CD14-positive monocyte (primary cell): ENCODE measurements at places on chromosomes 5 and 9. TPM values are rescaled to one million over a fixed set of nuclear protein-coding genes. Genes with fewer than 3 reads are reported as not detected.

Gene AK3
- 2.3 and 3.7 TPM in 2 replicates for polyA plus RNA-seq

Gene MCC
- not detected for polyA plus RNA-seq

Gene C5orf34
- 0.17 TPM for polyA plus RNA-seq

Gene TSSK1B
- polyA plus RNA-seq: not detected in 2 replicates

Gene AHRR
- polyA plus RNA-seq: 0.06 and 0.15 TPM in 2 replicates

Gene BASP1
- 61.6 TPM for polyA plus RNA-seq

Gene OTP
- not detected for polyA plus RNA-seq

DNA sequence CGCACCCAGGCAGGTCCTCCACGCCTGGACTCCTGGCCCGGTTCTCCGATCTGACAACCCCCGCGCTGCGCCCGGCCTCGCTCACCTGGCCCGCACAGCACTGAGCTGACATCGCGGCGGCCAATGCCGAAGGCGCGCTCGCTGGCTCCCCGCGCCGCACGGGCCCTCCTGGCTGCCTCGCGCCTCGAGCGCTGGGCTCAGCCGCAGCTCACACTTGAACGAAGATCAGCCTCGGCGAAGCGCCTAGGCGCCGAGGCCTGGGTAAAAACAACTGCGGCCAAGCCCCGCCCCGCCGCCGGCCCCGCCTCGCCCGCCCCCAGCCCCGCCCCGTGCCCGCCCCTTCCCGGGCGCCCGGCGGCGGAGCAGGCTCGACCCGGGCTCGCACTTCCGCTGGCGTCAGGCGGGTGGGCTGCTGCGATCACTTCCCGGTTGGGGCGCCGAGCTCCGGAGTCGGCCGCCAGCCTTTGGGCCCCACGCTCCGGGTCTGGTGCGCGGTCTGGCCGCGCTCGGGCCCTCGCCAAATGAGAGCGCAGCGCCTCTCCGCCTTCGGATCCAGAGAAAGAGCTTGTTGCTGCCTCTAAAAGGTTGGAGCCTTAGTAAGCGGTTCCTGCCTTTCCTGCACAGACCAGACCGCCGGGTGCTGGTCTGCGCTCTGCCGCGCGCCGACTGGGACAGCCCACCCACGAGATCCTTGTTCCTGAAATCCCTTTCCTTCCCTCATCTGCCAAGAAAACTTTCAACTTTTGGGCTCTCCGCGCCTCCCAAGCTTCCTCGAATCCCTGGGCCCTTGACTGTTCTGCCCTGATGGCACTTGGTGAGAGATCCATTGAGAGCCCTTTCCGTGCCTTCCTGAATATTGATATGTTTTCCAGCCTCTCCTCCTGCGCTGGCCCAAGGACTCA is at the start of gene SERINC5:
Gene SERINC5 (minus strand): TSS at position 238 of the 902 bp plus-strand sequence. CDS start 126 bp downstream, at position 112.
- peak within 1 kb of the TSS; percentile 94 for H3K27ac ChIP-seq
- peak within 1 kb of the TSS; percentile 91 for H3K4me3 ChIP-seq

- H3K27ac ChIP-seq: no peak overlapping the region
- H3K4me1 ChIP-seq: peaks cover 18% of the 10 kb centered on the region
- H3K27me3 ChIP-seq: no peaks in the 10 kb centered on the region
- peaks cover 38% of the 10 kb centered on the region for H3K36me3 ChIP-seq
- H3K4me3 ChIP-seq: no peak overlapping the region
These were observed 18.8 kb downstream of the SRD5A1 start for GRCh38 chr5:6652025-6652424.

- H3K27me3 ChIP-seq: no peaks in the 10 kb centered on the region
- no peak overlapping the region for H3K4me3 ChIP-seq
- no peak for DNase-seq
- peaks cover 23% of the 10 kb centered on the region for H3K4me1 ChIP-seq
- H3K27ac ChIP-seq: no peak overlapping the region
These were observed 303.1 kb upstream of the PTGER4 start for GRCh38 chr5:40376566-40376965.

- DNase-seq: no peak
- H3K4me1 ChIP-seq: no peaks in the 10 kb centered on the region
- no peaks in the 10 kb centered on the region for H3K36me3 ChIP-seq
- H3K27ac ChIP-seq: no peak overlapping the region
These were observed 310.5 kb upstream of the KIF2A start for GRCh38 chr5:61995486-61995885.

DNA sequence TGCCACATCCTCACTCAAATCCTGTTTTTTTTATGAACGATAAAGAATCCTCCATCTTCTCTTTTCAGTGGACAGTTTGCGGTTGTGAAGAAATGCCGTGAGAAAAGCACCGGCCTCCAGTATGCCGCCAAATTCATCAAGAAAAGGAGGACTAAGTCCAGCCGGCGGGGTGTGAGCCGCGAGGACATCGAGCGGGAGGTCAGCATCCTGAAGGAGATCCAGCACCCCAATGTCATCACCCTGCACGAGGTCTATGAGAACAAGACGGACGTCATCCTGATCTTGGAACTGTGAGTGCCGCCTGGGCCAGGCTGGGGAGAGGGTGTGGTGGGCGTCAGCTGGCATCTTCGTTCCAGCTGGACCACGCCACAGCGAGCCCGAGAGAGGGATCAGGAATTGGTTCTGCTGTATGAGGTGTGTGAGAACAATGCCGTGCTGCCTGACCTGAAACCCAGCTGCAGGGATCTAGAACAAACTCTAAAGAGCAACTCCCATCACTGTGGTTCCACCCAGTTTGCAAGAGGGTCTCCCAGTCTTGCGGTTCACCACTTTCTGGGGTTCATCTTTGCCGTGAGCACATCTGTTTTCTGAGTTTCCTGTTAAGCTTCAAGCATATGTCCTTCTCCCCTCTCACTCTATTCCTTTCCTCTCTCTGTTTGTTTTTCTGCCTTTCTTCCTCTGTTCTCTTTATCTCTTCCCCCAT is 107.4 kb downstream of the DAPK1 start:
- H3K27ac ChIP-seq: no peak overlapping the region
- no peak overlapping the region for H3K4me3 ChIP-seq

DNA sequence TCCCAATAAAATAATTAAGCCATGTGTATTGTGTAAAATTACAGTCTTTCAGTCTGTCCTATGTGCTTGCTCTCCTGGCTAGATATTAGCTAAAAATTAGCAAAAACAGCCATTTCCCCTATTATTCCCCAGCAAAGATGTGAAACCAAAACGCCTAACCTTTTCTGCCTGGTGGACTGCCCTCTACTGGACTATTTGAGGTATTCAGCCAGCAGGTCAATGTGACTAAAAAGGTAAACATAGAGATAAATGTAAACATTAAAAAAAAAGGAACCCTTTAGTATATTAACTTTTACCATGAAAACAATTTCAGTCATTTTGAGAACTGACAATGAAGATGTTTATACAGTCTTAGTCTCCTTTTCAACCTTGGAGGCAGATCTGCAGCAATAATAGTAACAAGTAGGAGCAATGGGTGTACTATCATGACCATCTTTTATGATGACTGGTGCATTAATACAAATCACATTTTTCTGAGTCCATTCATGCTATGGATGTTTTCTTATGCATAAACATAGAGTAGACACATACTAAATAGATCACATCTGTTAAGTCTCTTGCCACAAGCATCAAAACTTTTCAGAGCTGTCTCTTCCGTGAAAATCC is 10.1 kb downstream of the ATG12 start:
- H3K4me1 ChIP-seq: no peaks in the 10 kb centered on the region
- no peak overlapping the region for H3K4me3 ChIP-seq
- no peak overlapping the region for H3K27ac ChIP-seq
- H3K36me3 ChIP-seq: peaks cover 65% of the 10 kb centered on the region
- H3K27me3 ChIP-seq: no peaks in the 10 kb centered on the region

- H3K27me3 ChIP-seq: peaks cover 13% of the 10 kb centered on the region
- no peak overlapping the region for H3K4me3 ChIP-seq
- H3K27ac ChIP-seq: no peak overlapping the region
- H3K36me3 ChIP-seq: no peaks in the 10 kb centered on the region
- peaks cover 38% of the 10 kb centered on the region for H3K4me1 ChIP-seq
- peak; percentile 25 for DNase-seq
These were observed 3.0 kb upstream of the CTSV start for GRCh38 chr9:97041898-97042297.

- H3K36me3 ChIP-seq: no peaks in the 10 kb centered on the region
- DNase-seq: no peak
- H3K27me3 ChIP-seq: no peaks in the 10 kb centered on the region
- H3K4me1 ChIP-seq: no peaks in the 10 kb centered on the region
- no peak overlapping the region for H3K4me3 ChIP-seq
These were observed 35.4 kb downstream of the GNG10 start for GRCh38 chr9:111696796-111697195.

DNA sequence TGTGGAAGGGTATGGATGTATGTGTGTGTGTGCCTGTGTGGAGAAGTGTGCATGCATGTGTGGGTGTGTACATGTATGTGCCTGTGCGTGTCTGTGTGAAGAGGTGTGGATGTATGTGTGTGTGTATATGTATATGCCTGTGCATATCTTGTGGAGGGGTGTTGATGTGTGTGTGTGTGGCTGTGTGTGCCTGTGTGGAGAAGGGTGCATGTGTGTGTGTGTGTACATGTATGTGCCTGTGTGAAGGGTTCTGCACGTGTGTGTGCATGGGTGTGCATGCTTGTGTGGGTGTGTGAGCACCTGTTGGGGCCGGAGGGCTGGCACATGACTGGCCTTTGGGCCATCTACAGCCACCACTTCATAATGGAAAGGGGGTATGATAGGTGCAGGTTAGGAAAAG is 291.4 kb downstream of the IRX2 start:
- no peaks in the 10 kb centered on the region for H3K36me3 ChIP-seq
- no peak for DNase-seq
- no peaks in the 10 kb centered on the region for H3K4me1 ChIP-seq

- H3K36me3 ChIP-seq: no peaks in the 10 kb centered on the region
- H3K27me3 ChIP-seq: no peaks in the 10 kb centered on the region
- no peak overlapping the region for H3K4me3 ChIP-seq
- DNase-seq: no peak
- no peak overlapping the region for H3K27ac ChIP-seq
- H3K4me1 ChIP-seq: no peaks in the 10 kb centered on the region
These were observed 64.6 kb downstream of the GADD45G start for GRCh38 chr9:89669361-89669842.

DNA sequence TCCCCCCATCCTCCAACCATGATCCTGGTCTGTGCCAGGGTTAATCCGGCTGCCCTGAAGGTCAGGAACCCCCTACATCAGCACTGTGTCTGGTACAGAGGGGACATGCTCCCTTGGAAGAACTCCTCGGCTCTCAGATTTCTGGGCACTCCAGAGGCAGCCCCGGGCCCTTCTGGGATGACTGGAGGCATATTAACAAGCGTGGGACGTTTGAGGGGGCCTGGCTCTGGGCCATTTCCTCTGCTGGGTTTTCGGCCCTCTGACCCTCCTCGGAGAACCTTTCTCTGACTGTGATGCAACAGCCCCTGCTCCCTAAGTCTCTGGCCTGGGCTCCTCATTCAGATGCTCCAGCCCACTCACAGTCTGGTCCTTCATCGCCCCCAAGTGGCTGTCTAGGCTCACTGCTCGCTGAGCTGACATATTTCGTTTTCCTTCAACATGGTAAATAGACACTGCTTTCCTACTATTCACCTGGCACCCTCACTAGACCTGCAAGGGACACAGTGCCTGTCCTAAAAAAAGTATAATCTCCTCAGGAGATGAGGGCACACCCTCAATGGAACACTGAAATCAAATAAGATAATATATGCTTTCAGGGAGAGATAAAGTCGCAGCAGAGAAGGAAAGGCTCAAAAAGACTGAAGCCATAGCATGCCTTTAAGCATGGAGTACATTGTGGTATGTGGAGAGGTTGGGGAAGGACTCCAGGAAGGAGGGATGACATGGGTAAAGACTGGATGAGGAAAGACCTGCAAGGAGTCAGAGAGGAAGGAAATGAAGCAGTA is 404.7 kb upstream of the TRPC7 start:
- no peak for DNase-seq
- no peaks in the 10 kb centered on the region for H3K27me3 ChIP-seq
- no peak overlapping the region for H3K27ac ChIP-seq
- H3K36me3 ChIP-seq: no peaks in the 10 kb centered on the region
- H3K4me1 ChIP-seq: no peaks in the 10 kb centered on the region
- no peak overlapping the region for H3K4me3 ChIP-seq

GRCh38 chr5:134439210-134439654 is 27.6 kb upstream of the CDKN2AIPNL start:
- no peaks in the 10 kb centered on the region for H3K36me3 ChIP-seq
- H3K4me3 ChIP-seq: no peak overlapping the region
- peaks cover 11% of the 10 kb centered on the region for H3K4me1 ChIP-seq

DNA sequence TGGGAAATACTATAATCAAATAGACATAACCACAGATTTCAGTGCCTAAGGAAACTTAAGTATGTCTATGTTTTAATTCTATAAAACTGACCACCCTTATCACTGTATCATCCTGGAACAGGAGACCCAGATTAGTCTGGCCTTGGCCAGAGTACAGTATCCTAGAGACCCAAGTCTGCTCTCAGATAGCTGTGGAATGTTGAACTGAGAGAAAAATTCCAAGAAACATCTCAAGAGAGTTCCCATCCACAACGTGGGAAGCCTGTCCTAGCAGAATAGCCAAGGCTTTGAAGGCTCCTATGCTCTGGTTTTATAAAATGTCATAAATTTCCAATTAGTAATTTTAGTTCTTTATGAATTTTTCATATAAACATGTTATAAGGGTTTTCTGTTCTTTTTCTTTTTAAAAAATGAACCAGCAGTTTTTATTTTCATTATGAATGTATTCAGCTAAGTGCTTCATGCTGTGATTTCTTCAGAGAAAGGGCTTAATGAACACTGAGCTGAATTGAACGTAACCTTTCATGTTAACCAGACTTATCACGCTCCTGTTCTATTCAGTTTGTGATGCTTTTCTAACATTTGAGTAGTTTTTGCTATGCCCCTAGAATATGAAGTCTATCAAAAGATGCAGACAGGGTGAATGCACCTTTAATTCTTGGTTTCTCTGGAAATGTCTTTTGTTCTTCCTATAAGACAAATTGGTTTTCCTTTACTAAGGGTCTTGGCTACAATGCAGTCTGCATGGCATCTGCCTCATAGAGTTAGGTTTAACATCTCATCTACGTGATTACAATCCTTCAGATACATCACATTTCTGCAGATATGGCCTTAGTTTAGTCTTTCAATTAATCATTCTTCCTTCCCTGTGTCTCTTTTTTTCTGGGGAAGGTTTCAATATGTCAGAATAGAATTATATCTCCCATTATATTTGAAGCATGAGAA is 230.8 kb downstream of the CYLC2 start:
- no peak overlapping the region for H3K27ac ChIP-seq
- no peaks in the 10 kb centered on the region for H3K27me3 ChIP-seq
- H3K4me3 ChIP-seq: no peak overlapping the region
- H3K4me1 ChIP-seq: no peaks in the 10 kb centered on the region
- DNase-seq: no peak

DNA sequence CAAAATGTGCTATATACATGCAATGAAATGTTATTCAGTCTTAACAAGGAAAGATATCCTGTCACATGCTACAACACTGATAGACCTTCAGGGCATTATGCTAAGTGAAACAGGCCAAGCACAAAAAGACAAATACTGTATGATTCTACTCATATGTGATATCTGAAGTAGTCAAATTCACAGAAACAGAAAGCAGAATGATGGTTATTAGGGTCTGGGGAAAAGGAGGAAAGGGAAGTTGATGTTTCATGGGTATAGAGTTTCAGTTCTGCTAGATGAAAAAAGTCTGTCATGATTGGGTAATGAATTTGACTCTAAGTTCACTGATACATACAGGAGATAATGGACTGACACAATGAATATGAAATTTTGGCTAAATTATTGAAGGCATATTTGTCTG is 11.2 kb upstream of the RIC1 start:
- H3K27me3 ChIP-seq: no peaks in the 10 kb centered on the region
- H3K27ac ChIP-seq: peak overlapping the region; percentile 79
- peaks cover 59% of the 10 kb centered on the region for H3K4me1 ChIP-seq
- peak; percentile 80 for DNase-seq
